Left forelimb (tissue), 1 donor: ENCODE measurements at places on chromosomes 16 and 17.

- DNase-seq = no peak
These were observed 14.7 kb downstream of the AIPL1 start for GRCh38 chr17:6420173-6420641.

- DNase-seq = no peak
These were observed 2.8 kb downstream of the ETV4 start for GRCh38 chr17:43543300-43543699.

DNA sequence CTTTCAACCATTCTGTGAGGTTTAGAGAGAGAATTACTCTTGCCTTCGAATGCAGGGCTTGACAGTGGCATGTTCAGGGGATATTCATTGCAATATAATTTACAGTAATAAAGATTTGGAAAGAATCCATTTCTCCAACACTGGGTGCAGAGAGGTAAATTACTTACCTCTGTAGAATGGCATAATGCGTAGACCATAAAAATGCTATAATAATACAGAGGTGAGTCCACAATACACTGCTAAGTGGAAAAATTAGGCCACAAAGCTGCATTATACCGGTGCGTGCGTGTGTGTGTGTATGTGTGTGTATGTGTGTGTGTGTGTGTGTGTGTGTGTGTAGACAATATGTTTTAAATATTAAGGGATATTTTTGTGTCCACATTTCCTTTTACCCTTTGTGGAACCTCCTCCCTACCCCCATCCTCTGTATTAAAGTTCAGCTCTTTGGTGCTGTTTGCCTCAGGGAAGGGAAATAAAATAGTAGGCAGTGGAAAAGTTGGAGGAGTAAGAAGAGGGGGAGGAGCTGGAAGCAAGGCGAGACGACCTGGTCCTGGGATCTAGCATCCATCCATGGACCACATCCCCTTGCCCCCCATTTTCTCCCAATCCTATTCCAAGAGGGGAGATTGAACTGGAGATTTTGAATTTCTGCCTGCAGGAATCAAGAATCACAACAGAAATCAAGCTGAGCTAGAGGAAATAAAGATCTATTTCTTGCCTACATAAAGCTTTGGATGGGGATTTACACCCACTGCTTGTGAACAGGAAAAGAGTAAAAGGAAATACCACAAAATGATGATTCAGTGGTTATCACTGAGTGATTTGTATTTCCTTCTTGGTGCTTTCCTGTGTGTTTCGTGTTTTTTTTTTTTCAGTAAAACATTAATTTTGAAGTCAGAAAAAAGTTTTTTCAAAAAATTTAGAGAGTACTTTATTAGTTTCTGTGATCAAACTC is 124.8 kb downstream of the RGS9 start:
- DNase-seq = no peak

DNA sequence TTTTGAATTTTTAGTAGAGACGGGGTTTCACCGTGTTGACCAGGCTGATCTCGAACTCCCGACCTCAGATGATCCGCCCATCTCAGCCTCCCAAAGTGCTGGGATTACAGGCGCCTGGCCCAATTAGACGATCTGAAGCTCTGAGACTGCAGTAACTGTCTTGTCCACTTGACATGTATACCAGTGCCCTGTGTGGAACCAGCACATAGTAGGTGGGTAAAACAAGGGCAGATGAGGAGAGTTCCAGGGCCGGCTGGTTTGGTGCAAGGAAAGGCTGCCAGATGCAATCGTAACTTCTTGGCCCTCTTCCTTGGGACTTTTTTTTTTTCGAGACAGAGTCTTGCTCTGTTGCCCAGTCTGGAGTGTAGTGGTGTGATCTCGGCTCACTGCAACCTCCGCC is 3.1 kb downstream of the C17orf113 start:
- DNase-seq = no peak

DNA sequence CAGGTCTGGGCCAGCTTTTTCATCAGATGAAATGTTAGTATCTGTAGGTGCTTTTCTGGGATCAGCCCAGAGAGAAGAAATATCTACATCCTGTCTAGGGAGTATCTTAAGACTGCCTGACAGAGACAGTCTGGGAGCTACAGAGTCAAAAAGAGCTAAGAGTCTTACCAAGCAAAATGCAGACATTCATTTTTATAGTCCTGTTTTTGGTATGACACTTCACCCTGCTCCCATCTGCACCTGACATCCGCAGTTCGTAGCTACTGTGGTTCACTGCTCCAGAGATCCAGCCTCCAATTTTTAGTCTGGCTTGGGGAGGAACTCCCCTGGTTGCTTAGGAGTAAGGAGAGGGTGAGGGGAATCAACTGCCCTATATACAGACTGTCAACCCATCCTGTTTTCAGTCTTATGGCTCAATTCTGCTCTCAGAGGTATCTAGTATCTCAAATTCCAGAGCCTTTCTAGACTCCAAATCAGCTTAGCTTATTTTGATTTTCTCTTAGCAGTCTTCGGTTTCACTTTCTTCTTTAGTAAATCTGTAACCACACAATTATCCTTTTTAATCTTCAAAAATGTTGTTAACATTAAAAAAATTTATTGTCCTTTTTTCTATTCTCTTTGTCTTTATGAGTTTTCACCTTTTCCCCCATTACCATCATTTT is 97.8 kb downstream of the TMEM100 start:
- no peak for DNase-seq
